ENCODE measurements at places on chromosomes 1 and 21. TPM values are rescaled to one million over a fixed set of nuclear protein-coding genes. Genes with fewer than 3 reads are reported as not detected.

TSTD1 gene
- total RNA-seq: not detected

KMO gene
- total RNA-seq: 1.1 TPM

GBP7 gene
- total RNA-seq: not detected

CYP4X1 gene
- total RNA-seq: 0.05 TPM

MYBPH gene
- total RNA-seq: not detected

TACSTD2 gene
- not detected for total RNA-seq

TMCO4 gene
- total RNA-seq: 7.0 TPM

PNRC2 gene
- total RNA-seq: 29.7 TPM

RUSC1 gene
- total RNA-seq: 46.1 TPM

RAB7B gene
- 0.56 TPM for total RNA-seq

ID3 gene
- 365 TPM for total RNA-seq

OR10Z1 gene
- total RNA-seq: not detected
